ENCODE measurements at places on chromosomes 16 and 17. TPM values are rescaled to one million over a fixed set of nuclear protein-coding genes. Genes with fewer than 3 reads are reported as not detected.

- no peak for DNase-seq
These were observed 37.4 kb upstream of the DLX4 start for GRCh38 chr17:49931416-49932137.

Gene DHRS7C
- total RNA-seq, result not detected

Gene C17orf100
- 1.3 TPM for total RNA-seq

Gene CTRB2
- not detected for total RNA-seq

Gene PNMT
- 2.8 TPM for total RNA-seq

Gene ST3GAL2
- total RNA-seq, result 14.4 TPM

Gene OR1A1
- total RNA-seq, result not detected

Measured in sigmoid colon (tissue), 7 donors.